CD4-positive, alpha-beta T cell treated with Interleukin-12 subunit alpha and Interleukin-12 subunit beta, for 1 hour (primary cell): ENCODE measurements at places on chromosomes 2 and 18.

GRCh38 chr18:61587865-61588264 is 254.6 kb downstream of the CDH20 start:
- no peak for DNase-seq

- DNase-seq, result no peak
Observed at GRCh38 chr2:222319586-222320435, 21.0 kb upstream of the PAX3 start.

- no peak for DNase-seq
Observed at GRCh38 chr2:99974682-99975375, 167.6 kb downstream of the AFF3 start.

DNA sequence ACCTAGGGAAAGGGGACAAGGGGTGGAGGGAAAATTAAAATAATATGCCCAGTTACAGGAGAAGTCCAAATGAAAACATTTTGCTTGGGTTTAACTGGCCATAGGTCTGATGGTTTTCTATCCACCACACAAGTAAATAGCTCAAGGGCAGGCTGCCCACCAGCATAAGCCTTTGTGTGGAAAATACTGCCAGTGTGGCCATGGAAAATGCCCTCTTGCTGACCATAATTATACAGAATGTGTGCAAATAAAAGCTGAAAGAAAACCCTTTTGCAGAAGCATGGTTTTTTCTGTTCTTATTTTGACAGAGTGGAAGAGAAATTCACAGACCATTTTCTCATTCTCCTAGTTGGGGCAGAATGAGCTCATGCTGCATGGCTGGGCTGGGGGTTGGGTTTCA is 111.3 kb upstream of the SIX2 start:
- DNase-seq, result no peak

DNA sequence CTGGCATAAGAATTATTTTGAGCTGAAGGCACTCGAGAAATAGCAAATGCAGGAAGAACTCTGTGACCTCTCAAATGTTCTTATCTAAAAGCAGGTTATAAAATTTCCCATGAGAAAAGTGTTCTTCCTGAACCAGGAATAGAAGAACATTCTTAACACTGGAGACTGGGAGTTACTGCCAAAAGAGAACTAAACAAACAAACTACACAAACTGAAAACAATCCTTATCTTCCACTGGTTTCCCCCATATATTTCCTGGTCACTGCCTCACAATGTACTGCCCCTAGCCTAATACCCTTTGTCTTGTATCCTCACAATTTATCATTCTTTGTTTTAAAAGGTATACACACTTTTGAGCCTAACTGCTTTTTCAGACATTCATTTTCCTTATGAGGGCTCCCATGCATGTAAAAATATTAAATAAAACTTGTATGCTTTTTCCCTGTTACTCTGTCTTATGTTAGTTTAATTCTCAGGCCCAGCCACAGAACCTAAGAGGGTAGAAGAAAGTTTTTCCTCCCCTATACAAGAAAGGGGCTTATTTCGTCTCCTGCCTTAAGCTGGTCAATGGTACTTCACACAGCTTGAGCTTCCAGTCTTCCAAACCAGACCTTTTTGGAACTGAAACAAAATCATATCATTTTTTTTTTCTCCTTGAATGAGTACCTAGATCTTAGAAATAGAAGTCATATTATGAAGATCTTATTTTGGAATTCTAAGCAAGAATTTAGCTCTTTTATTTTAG is 110.6 kb downstream of the MSTN start:
- DNase-seq, result no peak

- DNase-seq, result no peak
Observed at GRCh38 chr2:236393101-236393500, 128.9 kb upstream of the ASB18 start.

- DNase-seq, result no peak
Observed at GRCh38 chr2:188977317-188977716, 3.1 kb downstream of the COL3A1 start.

DNA sequence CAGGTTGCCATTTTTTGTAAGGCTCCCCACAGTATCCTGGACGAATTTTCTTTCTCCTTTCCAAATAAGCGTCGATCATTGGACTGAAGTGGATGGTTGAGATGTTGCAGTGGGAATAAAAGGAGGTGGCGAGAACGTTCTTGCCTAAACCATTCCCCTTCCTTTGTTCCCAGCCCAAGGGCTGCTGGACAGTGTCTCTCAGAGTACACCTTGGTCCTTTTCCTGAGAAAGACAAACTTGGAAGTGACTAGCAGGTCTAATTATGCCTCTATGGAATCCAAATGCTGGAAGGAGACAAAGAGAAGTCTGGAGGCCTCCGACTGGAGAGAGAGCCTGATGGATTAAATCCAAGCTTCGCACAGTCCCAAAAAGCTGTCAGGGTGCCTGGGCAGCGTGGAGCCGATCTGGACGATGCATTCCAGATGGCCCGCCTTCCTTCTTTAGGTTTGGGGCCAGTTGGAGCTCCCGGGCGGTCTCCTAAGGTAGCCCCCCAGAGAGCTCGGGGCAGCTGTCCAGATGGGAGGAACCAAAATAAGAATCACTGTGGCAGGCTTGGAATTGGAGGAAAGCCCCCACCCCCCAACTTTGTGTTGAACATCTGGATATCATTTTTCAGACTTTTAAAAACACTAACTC is 186.8 kb downstream of the TMEM247 start:
- no peak for DNase-seq

DNA sequence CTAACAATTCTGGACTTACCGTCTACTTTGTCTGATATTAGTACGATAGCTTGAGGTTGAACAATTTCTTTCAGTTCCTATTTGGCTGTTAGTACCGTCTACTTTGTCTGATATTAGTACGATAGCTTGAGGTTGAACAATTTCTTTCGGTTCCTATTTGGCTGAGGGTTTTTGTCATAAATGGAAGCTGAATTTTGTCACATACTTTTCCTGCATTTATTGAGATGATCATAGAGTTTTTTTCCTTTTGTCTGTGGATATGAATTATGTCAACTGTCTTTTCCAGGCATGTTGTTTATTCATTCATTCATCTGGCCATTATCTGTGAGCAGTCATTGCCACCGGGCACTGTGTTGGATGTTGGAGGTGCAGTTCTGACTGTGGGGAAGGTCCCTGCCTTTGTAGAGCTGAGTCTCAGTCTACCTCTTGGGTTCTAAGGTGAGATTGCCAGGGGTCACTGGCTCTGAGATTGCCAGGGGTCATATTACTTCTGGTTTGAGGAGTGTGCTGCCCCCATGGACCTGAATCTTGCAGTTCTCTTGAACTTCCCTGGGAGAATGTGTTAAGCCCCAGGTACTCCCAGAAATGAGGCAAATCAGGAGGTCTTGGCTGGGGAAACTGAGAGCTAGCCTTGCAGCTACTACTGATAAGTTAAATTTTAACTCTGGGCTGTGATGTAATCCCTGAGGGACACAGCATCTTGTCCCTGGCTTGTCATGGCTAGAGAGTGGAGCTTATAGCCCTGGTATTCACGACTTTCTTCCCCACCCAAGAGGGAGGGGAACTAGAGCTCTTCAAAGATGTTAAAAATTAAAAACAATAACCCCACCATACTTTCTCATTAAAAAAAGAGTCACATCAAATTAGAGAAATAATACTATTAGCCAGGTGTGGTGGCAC is 89.1 kb upstream of the MBOAT2 start:
- no peak for DNase-seq

- DNase-seq, result no peak
Observed at GRCh38 chr2:184419744-184420143, 178.6 kb upstream of the ZNF804A start.

DNA sequence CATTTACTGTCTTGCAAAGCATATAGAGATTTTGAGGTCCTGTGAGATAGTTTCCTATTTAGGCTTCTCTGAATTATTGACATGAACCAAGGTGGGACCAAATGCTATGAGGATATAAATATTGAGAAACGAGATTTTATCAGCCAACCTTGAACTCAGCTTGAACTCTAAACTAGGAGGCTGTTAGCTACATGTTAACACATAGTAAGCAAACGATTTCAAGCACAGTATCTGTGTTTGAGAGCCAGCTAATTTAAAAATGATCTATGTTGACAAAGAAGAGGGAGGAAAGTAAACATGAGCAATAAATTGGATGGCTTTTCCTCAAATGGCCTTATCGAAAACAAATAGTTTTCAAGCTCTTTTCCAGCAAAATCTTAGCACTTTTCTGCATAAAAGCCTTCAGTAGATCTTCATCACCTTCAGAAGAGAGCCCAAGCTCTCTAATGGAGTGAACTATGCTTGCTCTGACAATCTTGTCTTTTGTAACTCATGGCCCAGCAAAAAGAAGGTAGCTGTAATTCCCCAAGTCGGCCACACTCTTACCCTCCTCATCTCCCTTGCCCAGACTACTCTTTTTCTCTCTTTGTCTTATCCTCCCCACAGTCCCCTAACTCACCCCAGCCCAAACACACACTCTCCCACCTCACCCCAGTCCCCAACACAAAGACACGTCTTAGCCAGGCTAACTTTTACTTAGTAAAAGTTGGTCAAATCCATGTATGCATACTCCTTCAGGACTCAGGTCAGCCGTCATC is 14.7 kb downstream of the CD28 start:
- no peak for DNase-seq

- DNase-seq, result no peak
Observed at GRCh38 chr18:42341423-42341822, 386.4 kb downstream of the PIK3C3 start.

- DNase-seq, result no peak
Observed at GRCh38 chr18:34729264-34729663, 19.2 kb downstream of the DTNA start.

DNA sequence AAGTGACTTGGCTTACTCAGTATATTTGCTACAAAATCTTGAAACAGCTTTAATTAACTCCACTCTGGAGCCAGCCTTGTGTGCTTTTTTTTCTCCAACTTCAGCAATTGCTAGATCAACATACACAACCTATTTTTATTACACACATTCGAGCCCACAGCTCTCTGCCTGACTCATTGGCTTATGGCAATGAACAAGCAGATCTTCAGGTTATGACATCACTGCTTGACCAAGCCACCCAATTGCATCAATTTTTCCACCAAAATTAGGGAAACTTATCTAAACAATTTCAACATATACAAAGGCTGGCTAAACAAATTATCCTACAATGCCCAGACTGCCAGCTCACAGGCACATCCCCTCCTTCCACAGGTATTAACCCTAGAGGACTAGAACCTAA is 39.6 kb upstream of the PDK1 start:
- DNase-seq, result no peak

- no peak for DNase-seq
Observed at GRCh38 chr2:46157072-46157965, 139.9 kb upstream of the EPAS1 start.
